K562 (cell line): ENCODE measurements at places on chromosomes 5 and 9. TPM values are rescaled to one million over a fixed set of nuclear protein-coding genes. Genes with fewer than 3 reads are reported as not detected.

DNA sequence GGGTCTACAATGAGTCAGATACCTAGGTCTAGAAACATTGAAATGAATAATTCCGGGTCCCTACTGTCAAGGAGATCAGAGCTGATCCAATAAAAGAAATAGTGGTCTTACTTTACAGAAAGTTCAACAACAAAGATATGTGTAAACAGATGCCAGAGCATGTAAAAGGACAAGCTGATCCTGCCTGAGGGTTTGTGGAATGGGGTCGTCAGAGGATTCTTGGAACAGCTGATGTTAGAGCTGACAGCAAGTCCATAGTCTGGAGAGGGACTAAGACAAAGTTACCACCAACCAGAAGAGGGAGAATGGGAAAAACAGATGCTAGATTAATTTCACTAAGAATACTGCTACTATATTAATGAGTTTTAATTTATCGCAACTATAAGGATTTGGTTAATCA lies 71.5 kb downstream of the FREM1 start:
- DNase-seq: no peak
- H3K27ac ChIP-seq: no peak overlapping the region
- no peaks in the 10 kb centered on the region for H3K4me1 ChIP-seq
- H3K36me3 ChIP-seq: no peaks in the 10 kb centered on the region

DNA sequence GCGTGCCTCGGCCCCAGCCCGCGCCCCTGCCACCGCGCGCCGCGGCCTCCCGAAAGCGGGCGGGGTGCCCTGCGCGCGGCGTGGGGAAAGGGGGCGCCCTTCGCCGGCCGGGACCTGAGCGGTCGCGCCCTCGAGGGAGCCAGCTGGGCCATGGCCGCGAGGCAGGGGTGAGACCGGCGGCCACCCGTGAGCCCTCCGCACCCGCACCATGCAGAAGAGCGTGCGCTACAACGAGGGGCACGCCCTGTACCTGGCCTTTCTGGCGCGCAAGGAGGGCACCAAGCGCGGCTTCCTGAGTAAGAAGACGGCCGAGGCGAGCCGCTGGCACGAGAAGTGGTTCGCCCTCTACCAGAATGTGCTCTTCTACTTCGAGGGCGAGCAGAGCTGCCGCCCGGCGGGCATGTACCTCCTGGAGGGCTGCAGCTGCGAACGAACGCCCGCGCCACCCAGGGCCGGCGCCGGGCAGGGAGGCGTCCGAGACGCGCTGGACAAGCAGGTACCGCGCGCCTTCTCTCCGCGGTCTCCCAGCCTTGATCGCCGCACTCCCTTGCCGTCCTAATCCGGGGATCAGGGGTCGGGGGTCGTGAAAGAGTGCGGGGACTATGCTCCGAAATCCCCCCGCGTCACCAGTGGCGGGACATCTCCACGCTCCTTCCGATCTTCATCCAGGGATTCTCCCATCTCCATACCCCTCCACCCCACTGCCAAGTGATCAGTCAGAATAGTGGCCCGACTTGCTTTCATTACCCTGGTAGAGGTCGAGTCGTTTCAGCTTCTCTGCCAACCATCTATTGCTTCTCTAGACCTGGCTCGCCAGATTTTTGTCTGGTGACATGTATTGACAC lies 590 bp downstream of the RASGRF2 start:
- no peak overlapping the region for H3K4me3 ChIP-seq
- DNase-seq: no peak
- no peak overlapping the region for H3K27ac ChIP-seq
- H3K4me1 ChIP-seq: no peaks in the 10 kb centered on the region

GRCh38 chr5:149455889-149456409 lies 76.9 kb upstream of the IL17B start:
- H3K4me3 ChIP-seq: no peak overlapping the region
- no peaks in the 10 kb centered on the region for H3K36me3 ChIP-seq
- H3K27me3 ChIP-seq: no peaks in the 10 kb centered on the region
- peaks cover 53% of the 10 kb centered on the region for H3K4me1 ChIP-seq
- peak overlapping the region; percentile 88 for H3K27ac ChIP-seq
- peak; percentile 60 for DNase-seq

Gene ODF2
- 61.9 and 71.6 TPM in 2 replicates for total RNA-seq

DNA sequence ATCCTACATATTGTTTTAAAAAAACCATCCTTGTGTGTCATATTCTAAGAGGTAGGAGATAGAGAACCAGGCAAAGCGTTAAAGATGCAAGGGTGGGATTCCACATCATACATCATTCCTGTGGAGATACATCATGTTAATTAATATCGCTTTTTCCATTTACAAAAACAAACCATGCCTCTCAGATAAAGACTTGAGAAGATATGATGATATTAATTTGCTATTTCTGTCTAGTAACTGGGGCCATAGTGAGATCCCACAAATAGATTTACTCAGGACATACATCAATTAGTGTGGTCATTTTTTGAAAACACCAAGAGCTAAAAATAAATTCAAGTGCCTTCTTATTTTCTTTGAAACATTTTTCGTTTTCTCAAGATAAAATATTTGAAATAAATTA lies 165.4 kb upstream of the TARS1 start:
- no peaks in the 10 kb centered on the region for H3K27me3 ChIP-seq
- H3K4me3 ChIP-seq: no peak overlapping the region
- H3K27ac ChIP-seq: no peak overlapping the region
- no peak for DNase-seq

- H3K27ac ChIP-seq: no peak within 1 kb of the TSS
- H3K27me3 ChIP-seq: no peaks in the 10 kb centered on the region
- peaks cover 20% of the 10 kb centered on the region; the same call in 1 of the 3 replicates for H3K36me3 ChIP-seq
- DNase-seq: no peak
- no peak within 1 kb of the TSS for H3K4me3 ChIP-seq
Observed at GRCh38 chr5:179793468-179794139, at the start of gene LTC4S. TSS of gene LTC4S (plus strand) at chr5:179793986. CDS start at chr5:179794081, 95 bp downstream.

DNA sequence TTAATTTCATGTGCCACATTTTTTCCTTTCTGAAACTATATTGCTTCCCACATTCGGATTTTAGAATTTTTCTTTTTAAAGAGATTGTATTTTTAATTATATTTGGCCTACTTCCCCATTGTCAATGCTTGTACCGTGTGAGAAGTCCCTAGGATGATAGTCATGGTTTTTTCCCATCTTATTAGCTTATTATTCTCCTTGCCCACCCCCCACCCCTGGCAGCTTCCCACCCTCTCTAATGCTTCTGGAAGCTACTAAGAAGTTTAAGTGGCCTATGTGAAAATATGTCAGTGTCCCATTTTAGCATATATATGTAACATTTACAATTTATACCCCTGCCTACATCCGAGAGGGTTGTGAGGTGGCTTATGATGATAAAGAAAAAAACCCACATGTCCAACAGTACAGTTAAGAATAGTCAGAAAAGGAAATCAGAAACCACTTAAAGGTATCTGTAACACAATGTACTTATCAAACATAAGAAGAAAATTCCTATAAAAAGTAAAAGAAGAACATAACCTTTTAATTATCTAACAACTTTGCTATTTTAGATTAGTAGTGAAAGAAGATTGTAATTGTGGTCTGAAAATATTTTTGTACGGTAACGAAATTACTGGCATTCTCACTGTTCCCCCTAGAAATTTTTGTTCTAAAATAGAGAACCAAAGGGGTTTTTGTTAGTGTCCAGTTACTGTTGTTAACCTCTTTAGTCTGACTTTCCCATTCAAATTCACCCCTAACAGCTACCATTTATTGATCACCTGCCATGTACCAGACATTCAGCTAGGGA lies 62.1 kb downstream of the SLC44A1 start:
- DNase-seq: no peak
- no peak overlapping the region for H3K4me3 ChIP-seq
- H3K27ac ChIP-seq: no peak overlapping the region
- no peaks in the 10 kb centered on the region for H3K4me1 ChIP-seq
- H3K36me3 ChIP-seq: no peaks in the 10 kb centered on the region
- no peaks in the 10 kb centered on the region for H3K27me3 ChIP-seq

DNA sequence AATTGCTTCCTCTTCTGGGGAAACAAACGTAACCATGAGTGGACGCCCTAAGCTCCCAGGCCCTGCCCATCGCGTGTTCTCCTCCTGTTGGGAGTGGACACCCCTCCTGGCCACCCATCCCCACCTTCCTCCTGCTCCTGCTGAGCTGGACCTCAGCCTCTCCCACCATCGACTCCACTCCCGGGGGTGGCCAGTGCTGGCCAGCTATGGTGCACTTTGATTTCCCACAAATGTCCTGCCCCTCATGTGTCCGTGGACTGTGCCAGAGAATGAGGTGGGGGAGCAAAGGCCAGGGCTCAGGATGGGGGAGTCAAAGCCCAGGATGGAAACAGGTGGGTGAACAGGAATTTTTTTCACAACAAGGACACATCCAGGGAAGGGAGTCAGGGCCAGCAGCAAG lies 62.8 kb downstream of the MED10 start:
- no peaks in the 10 kb centered on the region for H3K36me3 ChIP-seq
- H3K4me1 ChIP-seq: 0 out of 2 replicates have a peak, but pooled peaks cover 3% of the 10 kb centered on the region
- 0 out of 2 replicates have a peak, but pooled peaks cover 7% of the 10 kb centered on the region for H3K27me3 ChIP-seq
- no peak for DNase-seq
- no peak overlapping the region for H3K4me3 ChIP-seq

Gene FOXD4L5
- total RNA-seq: 0.09 and 0.16 TPM in 2 replicates
